ENCODE measurements at places on chromosomes 7 and 10.

GRCh38 chr10:15158972-15159371 lies 9.5 kb downstream of the NMT2 start:
- DNase-seq: no peak

DNA sequence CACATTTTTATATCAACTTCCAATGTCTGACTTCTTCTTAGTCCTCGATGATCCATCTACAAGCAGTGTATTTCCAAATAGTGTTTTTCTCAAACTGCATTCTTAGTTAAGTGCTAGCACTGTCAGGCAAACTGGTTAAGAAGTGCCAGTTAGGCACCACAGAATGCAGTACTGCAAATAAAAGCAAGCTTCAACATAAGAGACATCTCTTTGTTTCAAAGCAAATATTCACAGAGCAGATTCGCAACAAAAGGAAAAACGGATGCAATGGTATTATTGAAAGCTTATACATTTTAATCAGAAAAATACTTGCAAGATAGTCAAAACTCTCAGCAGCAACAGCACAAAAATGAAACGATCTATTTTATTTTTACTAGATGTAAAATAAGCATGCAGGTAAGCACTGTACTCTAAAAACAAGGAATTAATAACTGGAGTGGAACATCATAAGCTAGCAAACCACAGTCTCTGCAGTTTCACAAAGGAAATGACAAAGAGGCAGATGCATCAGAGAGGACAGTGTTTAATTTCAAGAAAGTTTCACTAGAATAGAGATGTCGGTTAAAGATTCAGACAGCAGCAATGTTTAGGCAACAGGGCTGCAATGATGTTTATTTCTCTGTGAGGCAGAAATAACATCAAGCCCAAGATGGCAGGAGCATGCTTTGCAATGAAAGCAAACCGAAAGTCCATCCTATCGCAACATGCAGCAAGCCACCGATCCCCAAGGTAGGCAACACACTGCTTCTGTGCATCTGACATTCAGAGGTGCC lies 82.0 kb downstream of the FGFR2 start:
- no peak for DNase-seq

DNA sequence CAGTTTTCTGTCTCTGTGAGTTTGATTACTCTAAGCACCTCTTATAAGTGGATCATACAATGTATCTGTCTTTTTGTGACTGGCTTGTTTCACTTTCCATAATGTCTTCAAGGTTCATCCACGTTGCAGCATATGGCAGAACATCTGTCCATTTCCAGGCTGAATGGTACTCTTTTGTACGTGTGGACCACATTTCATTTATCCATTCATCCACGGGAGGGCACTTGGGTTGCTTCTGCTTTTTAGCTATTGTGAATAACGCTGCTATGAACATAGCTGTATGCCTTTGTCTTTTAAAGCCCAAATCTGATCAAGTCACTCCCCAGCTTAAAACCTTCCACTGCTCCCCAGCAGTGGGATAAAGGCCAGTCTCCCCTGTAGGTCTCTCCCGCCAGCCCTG lies 31.5 kb downstream of the EGFR start:
- DNase-seq: peak; percentile 3

DNA sequence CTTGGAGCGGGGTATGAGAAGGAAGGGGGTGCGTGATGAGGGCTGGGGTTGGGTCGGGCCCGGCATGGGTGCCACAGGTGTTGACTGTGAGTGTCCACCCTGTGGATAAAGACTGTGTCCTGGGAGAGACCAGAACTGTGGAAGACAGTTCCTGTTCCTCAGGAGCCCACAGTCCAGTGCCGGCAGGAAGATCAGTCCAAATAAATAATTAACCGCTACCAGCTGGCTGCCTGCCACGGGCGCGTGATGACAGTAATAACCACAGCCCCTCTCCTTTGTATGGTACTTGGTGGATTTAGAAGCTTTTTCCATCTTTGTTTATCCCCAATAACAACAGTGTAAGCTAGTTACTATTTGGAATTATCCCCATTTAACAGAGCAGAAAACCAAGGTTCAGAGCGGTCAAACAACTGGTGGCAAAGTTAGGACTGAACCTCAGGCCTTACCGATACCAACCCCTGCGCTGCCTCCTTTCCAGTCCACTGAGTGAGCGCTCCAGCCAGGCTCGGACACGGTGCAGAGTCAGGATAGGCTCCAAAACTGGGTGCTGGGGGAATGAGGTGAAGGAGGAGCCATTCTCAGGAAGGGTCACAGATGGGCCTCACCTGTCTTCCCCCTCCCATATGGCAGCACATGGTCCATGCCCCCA lies 5.1 kb downstream of the ZMIZ1 start:
- no peak for DNase-seq

- no peak for DNase-seq
Observed at GRCh38 chr10:64093946-64094535, 572.8 kb downstream of the REEP3 start.

DNA sequence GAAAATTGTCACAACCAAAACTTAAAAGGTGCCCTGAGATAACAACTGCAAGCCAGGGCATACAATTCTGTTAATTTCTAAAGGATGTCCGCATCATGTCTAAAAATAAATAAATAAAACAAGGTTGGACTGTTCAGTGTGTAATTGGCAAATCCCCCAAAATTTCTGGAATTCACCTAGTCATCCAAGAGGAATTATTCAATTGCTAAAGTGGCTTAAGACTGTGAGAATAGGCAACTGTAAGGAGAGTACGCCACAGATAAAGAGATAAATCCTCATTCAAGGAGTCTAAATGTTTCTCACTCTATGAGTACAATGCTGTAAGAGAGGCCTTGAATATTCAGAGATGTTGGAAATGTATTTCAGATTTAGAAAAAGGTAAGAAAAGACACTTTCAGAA lies 37.2 kb downstream of the PIK3AP1 start:
- no peak for DNase-seq

GRCh38 chr7:93715234-93715633 lies 140.7 kb upstream of the CALCR start:
- DNase-seq: peak; percentile 87

Data from OCI-M1 (cell line).